ENCODE measurements at places on chromosomes 1 and 21.

DNA sequence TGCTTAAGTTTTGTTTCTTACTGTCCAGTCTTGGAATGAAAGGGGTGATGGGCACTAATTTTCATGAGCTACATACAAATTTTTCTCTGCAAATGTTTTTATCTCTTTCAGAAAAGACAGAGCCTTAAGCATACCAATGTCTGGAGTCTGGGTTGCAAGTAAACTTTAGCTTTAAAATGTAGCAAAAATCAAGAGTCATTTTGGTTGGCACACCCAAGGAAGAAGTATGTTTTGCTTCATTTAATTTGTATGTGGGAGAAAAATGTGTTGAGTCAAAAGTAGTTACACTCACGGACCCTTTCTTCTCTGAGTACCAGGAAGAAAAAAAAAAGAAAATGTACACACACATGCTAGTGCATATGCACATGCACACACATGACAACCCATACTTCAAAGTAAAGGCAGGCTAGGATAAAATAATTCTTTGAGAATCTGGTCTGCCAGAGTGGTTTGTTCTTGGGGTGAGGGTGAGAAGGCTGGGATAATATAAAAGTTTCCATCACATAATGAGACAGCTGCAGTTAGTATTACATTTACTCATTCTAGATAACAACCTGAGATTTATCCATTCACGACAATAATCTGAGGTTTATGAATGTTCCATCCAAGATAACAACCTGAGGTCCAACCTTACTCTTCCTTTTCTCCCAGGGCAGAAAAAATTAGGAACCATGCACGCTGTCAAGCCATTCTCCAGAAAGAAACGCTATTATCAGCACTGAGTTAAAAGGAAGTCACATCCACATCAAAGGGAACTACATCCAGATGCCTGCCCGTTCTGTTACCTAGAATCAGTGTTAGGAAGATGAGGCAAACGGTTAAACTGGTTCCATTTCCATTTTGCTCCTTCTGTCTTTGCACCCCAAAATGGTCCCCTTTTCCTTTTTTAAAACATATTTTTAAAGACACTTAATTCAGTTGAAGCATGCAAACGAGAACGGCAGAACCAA is 9.3 kb downstream of the DPYD start:
- H3K36me3 ChIP-seq, result no peaks in the 10 kb centered on the region
- no peaks in the 10 kb centered on the region for H3K27me3 ChIP-seq
- no peak overlapping the region for H3K27ac ChIP-seq
- peaks cover 25% of the 10 kb centered on the region for H3K4me1 ChIP-seq
- no peak overlapping the region for H3K4me3 ChIP-seq

- no peak overlapping the region for H3K4me3 ChIP-seq
- peaks cover 7% of the 10 kb centered on the region for H3K36me3 ChIP-seq
- no peaks in the 10 kb centered on the region for H3K4me1 ChIP-seq
- no peak for DNase-seq
These were observed 2132.1 kb downstream of the NCAM2 start for GRCh38 chr21:23130308-23130707.

DNA sequence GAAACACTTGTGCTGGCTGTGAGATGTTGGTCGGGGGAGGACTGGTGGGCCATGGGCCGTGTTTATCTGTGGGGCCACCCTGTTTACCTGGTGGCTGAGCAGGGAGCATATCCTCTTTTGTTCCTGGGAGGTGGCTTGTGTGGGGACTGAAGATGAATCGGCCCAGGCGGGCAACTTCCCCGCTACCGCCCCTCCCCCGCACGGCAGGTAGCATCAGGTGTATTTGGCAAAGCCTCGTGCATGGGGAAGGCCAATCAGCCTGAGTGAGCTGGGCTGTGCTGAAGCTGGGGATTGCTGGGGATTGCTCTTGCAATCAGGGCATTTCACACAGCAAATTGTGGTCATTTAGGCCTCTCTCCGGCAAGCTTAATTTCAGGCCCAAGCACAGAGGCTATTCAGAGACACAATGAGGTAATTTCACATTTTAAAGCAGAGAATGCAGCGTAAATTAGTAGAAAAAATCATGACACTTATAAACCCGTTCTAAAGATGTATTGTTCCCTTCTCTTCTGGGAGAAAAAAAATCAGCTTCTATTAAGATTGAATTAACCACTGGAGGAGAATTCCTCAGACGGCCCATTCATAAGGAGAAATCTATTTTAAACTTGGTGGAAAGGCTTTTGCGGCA is 197.7 kb upstream of the POU3F1 start:
- no peak overlapping the region for H3K4me3 ChIP-seq
- H3K27me3 ChIP-seq, result peaks cover 22% of the 10 kb centered on the region
- no peak for DNase-seq
- no peak overlapping the region for H3K27ac ChIP-seq
- H3K4me1 ChIP-seq, result no peaks in the 10 kb centered on the region
- H3K36me3 ChIP-seq, result no peaks in the 10 kb centered on the region

- DNase-seq, result no peak
- no peak overlapping the region for H3K4me3 ChIP-seq
- no peaks in the 10 kb centered on the region for H3K36me3 ChIP-seq
- no peak overlapping the region for H3K27ac ChIP-seq
- peaks cover 13% of the 10 kb centered on the region for H3K27me3 ChIP-seq
- H3K4me1 ChIP-seq, result no peaks in the 10 kb centered on the region
These were observed 46.1 kb downstream of the PLEKHA6 start for GRCh38 chr1:204313675-204314074.

GRCh38 chr1:163320891-163321290 is 863 bp upstream of the NUF2 start:
- H3K27me3 ChIP-seq, result no peaks in the 10 kb centered on the region
- peaks cover 14% of the 10 kb centered on the region for H3K4me1 ChIP-seq
- DNase-seq, result no peak
- peak overlapping the region; percentile 94 for H3K4me3 ChIP-seq
- peak overlapping the region; percentile 93 for H3K27ac ChIP-seq

DNA sequence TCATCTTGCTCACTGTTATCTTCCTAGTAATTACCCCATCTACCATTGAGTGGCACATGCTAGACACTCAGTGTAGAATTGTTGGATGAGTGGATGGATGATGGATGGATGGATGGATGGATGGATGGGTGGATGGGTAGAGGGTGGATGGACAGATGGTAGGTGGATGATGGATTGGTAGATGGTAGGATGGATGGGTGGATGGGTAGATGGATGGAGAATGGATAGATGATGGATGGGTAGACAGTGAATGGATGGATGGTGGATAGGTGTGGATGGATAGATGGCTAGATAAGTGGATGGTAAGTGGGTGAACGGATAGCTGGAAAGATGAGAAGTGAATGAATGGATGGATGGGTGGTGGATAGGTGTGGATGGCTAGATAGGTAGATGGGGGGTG is 165.3 kb upstream of the KLHDC7A start:
- DNase-seq, result no peak
- no peak overlapping the region for H3K4me3 ChIP-seq
- no peaks in the 10 kb centered on the region for H3K4me1 ChIP-seq
- peaks cover 6% of the 10 kb centered on the region for H3K27me3 ChIP-seq
- H3K27ac ChIP-seq, result no peak overlapping the region

GRCh38 chr1:99384021-99384420 is 119.7 kb downstream of the PLPPR4 start:
- H3K27ac ChIP-seq, result no peak overlapping the region
- H3K27me3 ChIP-seq, result no peaks in the 10 kb centered on the region

GRCh38 chr1:33718186-33718585 is 145.7 kb upstream of the HMGB4 start:
- H3K27ac ChIP-seq, result no peak overlapping the region
- DNase-seq, result no peak
- no peaks in the 10 kb centered on the region for H3K4me1 ChIP-seq
- H3K36me3 ChIP-seq, result no peaks in the 10 kb centered on the region
- H3K27me3 ChIP-seq, result peaks cover 46% of the 10 kb centered on the region

DNA sequence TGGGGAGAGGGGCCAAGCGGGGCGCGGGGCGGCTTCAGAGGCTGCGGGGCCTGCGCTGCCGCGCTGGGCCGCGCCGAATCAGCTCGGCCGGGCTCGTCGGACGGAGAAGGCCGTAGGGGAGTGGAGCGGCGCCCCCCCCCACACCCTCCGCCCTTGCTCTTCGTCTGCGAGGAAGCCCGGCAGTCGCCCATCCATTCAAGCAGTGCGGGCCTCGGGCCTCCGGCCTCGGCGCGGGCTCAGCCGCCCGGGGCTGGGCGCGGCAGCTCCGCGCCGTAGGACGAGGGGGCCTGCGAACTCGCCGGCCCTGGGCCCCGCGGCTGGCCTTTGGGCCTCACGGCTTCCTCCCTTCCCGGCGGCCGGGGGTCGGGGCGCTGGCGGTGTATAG is 564 bp downstream of the CTPS1 start:
- H3K4me1 ChIP-seq, result peaks cover 23% of the 10 kb centered on the region
- H3K27me3 ChIP-seq, result no peaks in the 10 kb centered on the region
- DNase-seq, result no peak
- peak overlapping the region; percentile 99 for H3K4me3 ChIP-seq
- peaks cover 21% of the 10 kb centered on the region for H3K36me3 ChIP-seq

DNA sequence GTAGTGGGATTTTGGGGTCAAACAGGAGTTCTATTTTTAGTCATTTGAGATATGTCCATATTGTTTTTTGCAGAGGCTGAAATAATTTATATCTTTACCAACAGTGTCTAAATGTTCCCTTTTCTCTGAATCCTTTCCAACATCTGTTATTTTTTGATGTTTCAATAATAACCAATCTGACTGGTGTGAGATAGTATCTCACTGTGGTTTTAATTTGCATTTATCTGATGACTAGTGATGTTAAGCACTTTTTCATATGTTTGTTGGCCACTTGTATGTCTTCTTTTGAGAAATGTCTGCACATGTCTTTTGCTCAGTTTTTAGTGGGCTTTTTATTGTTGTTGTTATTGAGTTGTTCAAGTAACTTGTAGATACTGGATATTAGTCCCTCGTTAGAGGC is 1325.0 kb downstream of the BRINP3 start:
- DNase-seq, result no peak
- no peak overlapping the region for H3K4me3 ChIP-seq
- no peaks in the 10 kb centered on the region for H3K4me1 ChIP-seq

GRCh38 chr1:55034476-55035133 is 4.7 kb upstream of the PCSK9 start:
- no peak overlapping the region for H3K4me3 ChIP-seq
- H3K36me3 ChIP-seq, result no peaks in the 10 kb centered on the region
- peaks cover 68% of the 10 kb centered on the region for H3K27me3 ChIP-seq
- no peak for DNase-seq
- no peak overlapping the region for H3K27ac ChIP-seq

GRCh38 chr1:247535402-247535801 is 838 bp downstream of the OR2C3 start:
- H3K36me3 ChIP-seq, result no peaks in the 10 kb centered on the region
- DNase-seq, result no peak
- H3K27me3 ChIP-seq, result peaks cover 21% of the 10 kb centered on the region
- no peak overlapping the region for H3K27ac ChIP-seq
- no peak overlapping the region for H3K4me3 ChIP-seq
- H3K4me1 ChIP-seq, result peaks cover 2% of the 10 kb centered on the region

GRCh38 chr1:66445492-66446181 is 88.3 kb upstream of the SGIP1 start:
- no peaks in the 10 kb centered on the region for H3K36me3 ChIP-seq
- peak; percentile 74 for DNase-seq
- H3K27me3 ChIP-seq, result no peaks in the 10 kb centered on the region
- H3K27ac ChIP-seq, result peak overlapping the region; percentile 95
- H3K4me3 ChIP-seq, result peak overlapping the region; percentile 83
- peaks cover 25% of the 10 kb centered on the region for H3K4me1 ChIP-seq

GRCh38 chr21:35622612-35623011 is 437.7 kb downstream of the SETD4 start:
- DNase-seq, result no peak
- H3K36me3 ChIP-seq, result no peaks in the 10 kb centered on the region
- H3K27ac ChIP-seq, result no peak overlapping the region
- no peaks in the 10 kb centered on the region for H3K4me1 ChIP-seq
- H3K4me3 ChIP-seq, result no peak overlapping the region

DNA sequence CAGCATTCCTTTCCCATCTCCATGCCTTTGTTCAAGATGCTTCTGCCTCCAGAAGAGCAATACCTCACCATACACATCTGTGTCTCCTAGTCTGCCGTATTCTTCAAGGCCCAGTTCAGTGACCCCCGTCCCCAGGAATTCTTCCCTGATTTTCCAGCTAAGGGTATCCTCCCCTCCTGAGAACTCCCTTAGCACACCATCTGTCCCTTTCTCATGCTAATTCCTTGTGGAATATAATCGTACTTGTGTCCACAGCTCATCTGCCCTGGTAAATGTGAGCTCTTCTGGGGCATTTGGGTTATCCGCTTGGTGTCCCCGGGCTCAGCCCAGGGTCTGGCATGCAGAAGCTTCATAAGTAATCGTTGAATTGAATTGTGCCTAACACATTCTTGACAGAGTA is 40.9 kb downstream of the BEND5 start:
- no peak for DNase-seq
- H3K4me1 ChIP-seq, result no peaks in the 10 kb centered on the region
- H3K27ac ChIP-seq, result no peak overlapping the region
- no peaks in the 10 kb centered on the region for H3K36me3 ChIP-seq
- no peak overlapping the region for H3K4me3 ChIP-seq

Data from natural killer cell treated with Interleukin-12 subunit alpha and Interleukin-12 subunit beta and Interleukin-15 and Interleukin-18, amount 100 ng/mL, for 72 hours (primary cell).